Suppressor macrophage (primary cell): ENCODE measurements at places on chromosomes 3 and 15.

- no peak for DNase-seq
These were observed 904.6 kb downstream of the EPHA3 start for GRCh38 chr3:90011996-90012395.

GRCh38 chr3:19171794-19172193 lies 23.5 kb downstream of the KCNH8 start:
- DNase-seq = no peak

DNA sequence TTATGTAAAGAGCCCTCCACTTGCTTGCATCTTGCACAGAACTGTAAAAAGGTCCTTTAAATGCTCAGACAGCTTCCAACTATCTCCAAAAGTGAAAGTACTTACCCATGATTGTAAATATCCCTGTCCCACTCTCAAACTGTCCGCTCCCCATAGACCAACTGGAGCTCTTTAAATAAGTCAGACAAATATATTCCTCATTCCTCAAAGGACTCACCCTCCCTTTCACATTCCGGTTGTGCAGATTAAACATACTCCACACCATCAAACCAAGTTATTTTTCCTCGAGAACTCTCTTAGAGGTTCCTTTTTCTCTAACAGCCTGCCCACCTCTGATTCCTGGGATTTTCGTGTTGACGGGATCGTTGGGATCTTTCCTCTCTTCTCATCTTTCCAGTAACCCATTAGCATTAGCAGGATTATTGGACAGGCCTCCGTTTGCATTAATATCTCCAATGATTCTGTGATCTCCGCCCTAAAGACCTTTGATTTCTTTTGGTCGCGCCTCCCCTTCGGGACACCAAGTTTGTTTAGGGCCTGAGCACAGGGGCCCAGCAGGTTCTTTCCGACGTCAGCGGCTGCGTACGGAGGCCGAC lies 763 bp downstream of the GOLGB1 start:
- DNase-seq = peak; percentile 65

- DNase-seq = peak; percentile 59
These were observed 36.7 kb upstream of the NDUFB4 start for GRCh38 chr3:120559242-120560061.

- no peak for DNase-seq
These were observed 58.6 kb downstream of the FLNB start for GRCh38 chr3:58066842-58067241.
